ENCODE measurements at places on chromosomes 13 and 19.

DNA sequence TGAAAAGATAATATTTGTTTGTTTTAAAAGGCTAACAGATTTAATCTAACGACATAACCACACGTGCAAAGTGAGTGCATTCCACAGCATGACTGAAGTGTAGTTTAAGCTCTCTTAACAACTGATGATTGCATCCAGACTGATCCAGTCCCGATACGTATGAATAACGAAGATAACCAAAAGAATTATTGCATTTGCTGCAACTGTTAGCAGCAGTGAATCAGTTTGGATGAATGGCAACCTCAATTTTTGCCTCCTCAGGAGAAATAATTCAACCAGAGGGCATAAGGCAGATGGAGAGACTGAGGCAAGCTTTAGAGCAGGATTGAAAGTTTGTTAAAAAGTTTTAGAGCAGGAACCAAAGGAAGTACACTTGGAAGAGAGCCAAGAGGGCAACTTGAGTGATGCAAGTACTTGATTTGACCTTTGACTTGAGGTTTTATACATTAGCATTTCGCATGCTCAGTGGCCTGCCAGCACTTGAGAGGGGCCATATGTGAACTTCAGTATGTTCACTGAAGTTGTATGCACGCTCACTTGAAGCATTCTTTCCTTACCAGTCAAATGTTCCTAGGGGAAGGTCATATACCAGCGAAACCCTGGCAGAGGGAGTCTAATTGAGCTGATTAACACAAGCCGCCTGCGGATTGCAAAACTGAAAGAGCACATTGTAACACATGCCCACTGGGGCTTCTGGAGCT lies 835.0 kb upstream of the PCDH20 start:
- DNase-seq: no peak

DNA sequence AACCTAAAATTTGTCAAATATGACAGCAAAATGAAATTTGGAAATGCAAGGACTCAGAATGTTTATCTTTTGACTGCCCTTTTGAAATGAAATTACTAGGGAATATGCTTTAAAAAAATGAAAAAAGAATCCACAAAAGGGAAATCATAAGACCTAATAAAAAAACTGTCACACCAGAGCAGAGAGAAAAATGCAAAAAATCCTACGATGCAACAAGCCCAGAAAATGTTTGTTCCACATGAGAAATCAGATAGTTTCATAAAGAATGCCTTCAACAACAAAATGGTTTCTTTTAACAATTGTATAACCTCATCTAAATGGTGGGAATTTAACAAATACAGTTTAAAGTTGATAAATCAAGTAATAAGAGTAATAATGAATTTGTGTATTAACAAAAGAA lies 8.0 kb downstream of the LPAR6 start:
- DNase-seq: no peak

DNA sequence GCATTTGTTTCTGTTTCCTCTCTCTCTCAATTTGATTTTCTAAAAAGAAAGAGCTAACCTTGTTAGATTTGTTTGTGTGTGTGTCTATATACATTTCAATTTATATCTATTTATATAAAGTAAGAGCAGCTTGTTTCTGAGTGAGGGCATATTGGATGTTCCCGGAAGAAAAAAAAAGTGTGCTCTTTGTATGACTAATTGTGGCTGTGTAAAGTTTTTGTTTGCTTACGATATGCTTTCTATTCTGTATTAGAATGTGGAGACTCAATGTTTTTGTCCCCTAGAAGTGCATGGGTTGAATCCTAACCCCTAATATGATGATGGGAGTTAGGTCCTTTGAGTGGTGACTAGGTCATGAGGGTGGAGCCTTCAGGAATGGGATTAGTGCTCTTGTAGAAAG lies 66.6 kb upstream of the C1QTNF9B start:
- no peak for DNase-seq

GRCh38 chr13:41658057-41658661 lies 200.8 kb downstream of the RGCC start:
- no peak for DNase-seq

DNA sequence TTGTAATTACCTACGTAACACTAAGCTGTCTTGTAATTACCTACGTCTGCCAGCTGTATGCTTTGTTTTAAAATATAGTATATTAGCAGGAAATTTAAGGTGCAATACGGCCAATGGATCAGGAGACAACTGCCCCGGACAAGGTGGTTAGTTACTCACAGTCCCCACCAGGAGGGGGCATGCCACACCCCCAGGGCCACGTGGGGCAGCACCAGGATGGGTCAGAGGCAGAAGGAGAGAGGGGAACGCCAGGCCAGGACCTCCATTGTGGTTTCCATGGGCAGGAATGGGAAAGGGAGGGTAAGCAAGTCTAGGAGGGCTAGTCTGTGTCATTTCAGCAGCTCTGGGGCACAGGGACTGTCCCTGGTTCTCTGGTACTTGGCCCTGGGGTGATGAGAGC lies 140.1 kb downstream of the URI1 start:
- DNase-seq: no peak

- no peak for DNase-seq
Measured at GRCh38 chr13:88031980-88032559, 360.9 kb downstream of the SLITRK5 start.

DNA sequence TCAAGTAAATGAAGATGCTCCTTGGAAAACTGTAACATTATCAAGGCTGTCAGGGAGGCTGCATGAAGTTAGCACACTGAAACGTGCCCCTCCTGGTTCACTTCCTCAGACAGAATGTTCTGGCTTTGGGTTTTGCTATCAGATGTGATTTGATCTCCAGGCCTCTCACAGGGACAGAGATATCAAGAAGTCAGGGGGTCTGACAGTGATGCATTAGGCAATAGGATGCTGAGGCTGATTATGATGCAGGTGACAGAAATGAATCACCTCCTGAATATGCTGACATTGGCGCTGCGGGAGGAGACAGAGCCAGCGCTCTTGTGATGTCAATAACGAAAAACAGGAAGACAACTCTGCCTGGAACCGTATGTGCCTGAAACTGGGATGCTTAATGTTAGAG lies 278.5 kb downstream of the DCT start:
- DNase-seq: no peak

DNA sequence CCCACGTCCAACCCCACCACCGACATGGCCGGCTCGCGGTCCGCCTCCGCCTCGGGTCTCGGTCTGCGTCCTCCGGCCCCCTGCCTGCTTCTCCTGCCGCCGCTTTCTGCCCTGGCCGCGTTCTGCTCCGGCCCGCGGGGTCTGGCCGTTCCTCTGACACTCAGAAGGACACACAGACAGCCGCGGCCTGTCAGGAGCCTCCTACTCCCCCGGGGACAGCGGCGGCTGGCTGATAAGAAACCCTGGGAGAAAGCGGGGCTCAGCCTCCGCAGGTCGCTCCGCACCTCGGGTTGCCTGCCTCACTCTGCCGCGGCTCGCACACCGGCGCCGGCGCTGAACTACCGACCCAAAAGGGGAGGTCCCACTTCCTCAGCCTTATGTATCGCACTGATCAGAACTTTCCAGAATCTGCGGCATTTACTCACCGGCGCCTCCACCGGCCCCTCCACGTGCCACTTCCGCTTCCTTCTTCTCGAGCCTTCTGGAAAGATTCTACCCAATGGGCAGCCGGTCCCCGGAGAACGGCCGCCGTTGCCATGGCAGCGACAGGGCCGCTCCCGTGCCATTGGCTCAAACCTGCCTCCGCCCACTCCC lies at the start of gene HSPH1:
HSPH1 (minus strand) TSS at position 348 of the 594 bp plus-strand sequence; CDS start at position 26, 322 bp downstream.
- DNase-seq: peak; percentile 98

GRCh38 chr13:75372517-75372916 lies 109.5 kb downstream of the TBC1D4 start:
- DNase-seq: peak; percentile 46

- peak; percentile 56 for DNase-seq
Measured at GRCh38 chr13:102033857-102034331, 368.0 kb downstream of the FGF14 start.
